ENCODE measurements at places on chromosomes 6 and 20. TPM values are rescaled to one million over a fixed set of nuclear protein-coding genes. Genes with fewer than 3 reads are reported as not detected.

WFDC12 gene
- total RNA-seq, result not detected

SOBP gene
- 1.3 TPM for total RNA-seq

DLK2 gene
- not detected for total RNA-seq

SS18L1 gene
- 20.7 TPM for total RNA-seq

TFAP2D gene
- not detected for total RNA-seq

VSX1 gene
- not detected for total RNA-seq

HLA-DPB1 gene
- 1,068 TPM for total RNA-seq

ZNF292 gene
- 84.1 TPM for total RNA-seq

IL17F gene
- not detected for total RNA-seq

GRCh38 chr20:47705497-47705856, 79.8 kb downstream of the SULF2 start:
- DNase-seq, result no peak
- H3K27ac ChIP-seq, result no peak overlapping the region
- H3K36me3 ChIP-seq, result no peaks in the 10 kb centered on the region
- no peak overlapping the region for H3K4me3 ChIP-seq
- no peaks in the 10 kb centered on the region for H3K27me3 ChIP-seq

DNA sequence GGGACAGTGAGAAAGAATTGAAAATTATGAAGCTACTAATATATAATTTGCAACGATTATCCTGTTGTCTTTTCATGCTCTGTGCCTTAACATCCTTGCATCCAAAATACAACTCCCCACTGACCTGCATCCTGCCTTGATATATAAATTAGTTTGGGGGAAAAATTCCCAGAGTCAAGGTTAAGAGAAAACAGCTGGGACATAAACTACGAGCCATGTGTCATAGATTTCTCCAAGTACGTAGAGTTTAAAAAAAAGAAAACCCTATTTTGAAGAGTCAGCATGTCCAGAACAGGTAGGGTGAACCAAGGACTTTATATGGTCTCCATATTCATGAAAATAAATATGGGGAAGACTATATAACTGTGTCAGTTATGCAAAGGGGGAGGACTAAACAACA, 123.8 kb upstream of the MARCKS start:
- H3K4me1 ChIP-seq, result no peaks in the 10 kb centered on the region
- no peaks in the 10 kb centered on the region for H3K36me3 ChIP-seq
- DNase-seq, result no peak
- no peak overlapping the region for H3K4me3 ChIP-seq
- H3K27ac ChIP-seq, result no peak overlapping the region
- H3K27me3 ChIP-seq, result no peaks in the 10 kb centered on the region

- no peak overlapping the region for H3K4me3 ChIP-seq
- H3K27ac ChIP-seq, result no peak overlapping the region
Measured at GRCh38 chr6:163323705-163324104, 90.8 kb upstream of the QKI start.

- peak overlapping the region; percentile 88 for H3K27ac ChIP-seq
- H3K4me1 ChIP-seq, result peaks cover 9% of the 10 kb centered on the region
- no peaks in the 10 kb centered on the region for H3K27me3 ChIP-seq
- DNase-seq, result peak; percentile 61
- H3K36me3 ChIP-seq, result no peaks in the 10 kb centered on the region
Measured at GRCh38 chr6:116682334-116682712, 1.3 kb downstream of the KPNA5 start.

- no peak overlapping the region for H3K4me3 ChIP-seq
- H3K36me3 ChIP-seq, result no peaks in the 10 kb centered on the region
- H3K27ac ChIP-seq, result peak overlapping the region; percentile 16
- peaks cover 25% of the 10 kb centered on the region for H3K4me1 ChIP-seq
- DNase-seq, result peak; percentile 63
Measured at GRCh38 chr20:62030834-62031434, 34.7 kb downstream of the TAF4 start.

DNA sequence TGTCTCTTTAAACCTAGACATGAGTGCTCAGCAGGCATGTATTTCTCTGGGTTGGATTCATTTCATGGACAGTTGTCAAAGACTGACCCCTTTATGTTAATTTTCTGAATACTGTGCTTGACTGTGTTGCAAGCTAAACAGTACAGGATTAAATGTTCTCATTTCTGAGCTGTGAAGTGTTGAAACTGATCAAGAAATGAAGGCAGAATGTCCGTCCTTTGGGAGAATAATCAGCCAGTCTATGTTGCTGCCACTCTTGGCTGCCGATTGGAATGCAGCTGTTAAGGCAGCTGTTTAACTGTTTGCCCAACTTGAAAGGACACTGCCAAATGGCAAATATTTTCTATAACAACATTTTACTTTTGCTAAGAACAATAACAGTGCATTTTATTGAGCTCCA, 87.3 kb downstream of the CEP57L1 start:
- no peaks in the 10 kb centered on the region for H3K36me3 ChIP-seq
- H3K27me3 ChIP-seq, result no peaks in the 10 kb centered on the region
- no peak overlapping the region for H3K27ac ChIP-seq
- peaks cover 16% of the 10 kb centered on the region for H3K4me1 ChIP-seq

DNA sequence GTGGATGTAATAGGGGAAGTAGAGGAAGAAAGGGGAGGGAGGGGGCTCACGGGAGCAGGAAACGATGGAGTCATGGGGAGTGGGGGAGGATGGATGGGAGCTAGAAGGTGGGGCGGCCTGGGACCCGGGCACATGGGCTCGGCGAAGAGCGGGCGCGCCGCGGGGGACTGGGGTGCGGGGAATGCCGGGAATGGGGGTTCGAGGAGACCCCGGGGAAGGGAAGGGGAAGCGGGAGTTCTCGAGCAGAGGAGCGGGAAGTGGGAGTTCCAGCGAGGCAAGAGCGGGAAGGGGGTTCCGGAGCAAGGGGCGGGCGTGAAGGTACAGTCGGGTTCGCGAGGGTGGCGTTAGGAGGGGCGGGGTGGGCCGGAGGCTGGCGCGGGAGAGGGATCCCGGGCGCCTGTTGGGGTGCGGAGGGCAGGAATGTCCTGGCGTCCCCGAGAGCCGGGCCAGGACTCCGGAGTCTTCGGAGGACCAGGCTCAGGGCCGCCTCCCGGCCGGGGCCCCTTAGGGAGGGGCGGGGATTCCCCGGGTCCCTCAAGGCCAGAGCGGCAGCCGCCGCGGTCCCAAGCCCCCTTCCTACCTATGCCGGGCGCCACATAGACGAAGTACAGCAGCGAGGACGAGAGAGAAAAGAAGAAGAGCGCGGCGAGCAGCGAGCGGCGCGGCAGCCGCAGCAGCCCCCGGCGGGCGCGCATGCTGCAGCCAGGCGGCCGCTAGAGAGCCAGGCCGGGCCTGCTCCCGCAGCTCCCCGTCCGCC, 504 bp downstream of the B4GALT5 start:
- peak; percentile 75 for DNase-seq
- H3K4me1 ChIP-seq, result peaks cover 20% of the 10 kb centered on the region
- no peaks in the 10 kb centered on the region for H3K27me3 ChIP-seq
- H3K4me3 ChIP-seq, result peak overlapping the region; percentile 83
- peak overlapping the region; percentile 45 for H3K27ac ChIP-seq

DNA sequence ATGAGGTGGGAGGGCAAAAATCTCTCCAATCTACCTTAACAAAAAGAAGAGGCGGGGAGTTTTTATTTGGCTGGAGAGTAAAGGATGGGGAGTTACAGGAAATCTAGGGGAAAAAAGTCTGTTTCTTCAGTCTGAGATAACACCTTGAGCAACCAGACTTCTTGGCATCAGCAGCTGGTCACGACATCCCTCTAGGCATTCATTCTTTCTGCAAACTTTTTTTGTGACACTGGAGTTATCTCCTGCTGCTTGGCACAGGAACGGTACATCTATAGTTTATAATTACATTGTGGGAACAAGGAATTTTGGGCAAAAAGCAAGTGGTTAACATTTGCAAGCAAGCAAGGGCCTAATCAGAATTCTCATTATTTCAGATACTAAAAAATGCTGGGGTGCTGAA, 50.6 kb upstream of the IFNGR1 start:
- no peaks in the 10 kb centered on the region for H3K27me3 ChIP-seq
- no peak overlapping the region for H3K27ac ChIP-seq
- no peak for DNase-seq
- H3K4me3 ChIP-seq, result no peak overlapping the region
- no peaks in the 10 kb centered on the region for H3K36me3 ChIP-seq

DNA sequence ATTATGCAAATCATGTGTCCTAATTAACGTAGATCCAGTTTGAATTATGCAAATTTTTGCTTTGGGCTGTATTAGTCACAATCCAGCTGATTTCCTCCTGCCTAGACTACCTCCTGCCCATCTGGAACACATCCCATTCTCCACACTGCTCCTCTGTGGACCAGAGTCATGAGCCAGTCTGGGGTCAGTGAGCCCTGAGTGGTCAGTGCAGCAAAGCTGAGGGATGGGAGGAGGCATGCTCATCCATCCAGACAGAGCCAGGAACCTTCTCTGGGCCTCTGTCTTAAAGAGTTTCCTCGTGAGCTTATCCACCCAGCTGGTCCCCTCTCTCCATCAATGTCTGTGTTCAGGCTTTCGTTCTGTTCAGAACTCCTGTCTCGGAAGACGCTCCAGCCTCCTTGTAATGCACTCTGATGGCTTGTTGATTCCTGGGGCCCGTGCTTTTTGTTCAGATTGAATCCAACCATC, 747.8 kb downstream of the PTPRT start:
- H3K4me1 ChIP-seq, result no peaks in the 10 kb centered on the region
- H3K36me3 ChIP-seq, result no peaks in the 10 kb centered on the region
- no peak for DNase-seq
- H3K4me3 ChIP-seq, result no peak overlapping the region
- no peak overlapping the region for H3K27ac ChIP-seq

DNA sequence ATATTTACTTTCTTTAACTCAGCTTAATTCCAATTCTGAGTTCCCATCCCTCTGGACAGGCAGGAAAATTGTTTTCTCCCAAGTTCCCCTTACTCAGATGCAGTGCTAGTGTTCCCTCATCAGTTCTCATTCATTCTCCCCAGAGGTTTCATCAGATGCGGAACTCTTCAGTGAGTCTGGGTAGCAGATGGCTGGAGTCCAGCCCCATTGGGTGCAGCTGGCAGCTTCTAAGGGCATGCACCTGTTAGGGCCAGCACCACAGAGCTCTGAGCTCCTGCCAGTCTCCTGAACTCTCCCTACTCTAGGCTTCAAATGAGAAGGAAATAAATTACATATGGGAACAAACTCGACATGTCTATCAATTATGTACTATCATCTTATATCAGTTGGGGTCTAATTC, 76.6 kb downstream of the SOD2 start:
- H3K4me3 ChIP-seq, result no peak overlapping the region
- no peak for DNase-seq
- no peaks in the 10 kb centered on the region for H3K36me3 ChIP-seq
- no peaks in the 10 kb centered on the region for H3K27me3 ChIP-seq

DNA sequence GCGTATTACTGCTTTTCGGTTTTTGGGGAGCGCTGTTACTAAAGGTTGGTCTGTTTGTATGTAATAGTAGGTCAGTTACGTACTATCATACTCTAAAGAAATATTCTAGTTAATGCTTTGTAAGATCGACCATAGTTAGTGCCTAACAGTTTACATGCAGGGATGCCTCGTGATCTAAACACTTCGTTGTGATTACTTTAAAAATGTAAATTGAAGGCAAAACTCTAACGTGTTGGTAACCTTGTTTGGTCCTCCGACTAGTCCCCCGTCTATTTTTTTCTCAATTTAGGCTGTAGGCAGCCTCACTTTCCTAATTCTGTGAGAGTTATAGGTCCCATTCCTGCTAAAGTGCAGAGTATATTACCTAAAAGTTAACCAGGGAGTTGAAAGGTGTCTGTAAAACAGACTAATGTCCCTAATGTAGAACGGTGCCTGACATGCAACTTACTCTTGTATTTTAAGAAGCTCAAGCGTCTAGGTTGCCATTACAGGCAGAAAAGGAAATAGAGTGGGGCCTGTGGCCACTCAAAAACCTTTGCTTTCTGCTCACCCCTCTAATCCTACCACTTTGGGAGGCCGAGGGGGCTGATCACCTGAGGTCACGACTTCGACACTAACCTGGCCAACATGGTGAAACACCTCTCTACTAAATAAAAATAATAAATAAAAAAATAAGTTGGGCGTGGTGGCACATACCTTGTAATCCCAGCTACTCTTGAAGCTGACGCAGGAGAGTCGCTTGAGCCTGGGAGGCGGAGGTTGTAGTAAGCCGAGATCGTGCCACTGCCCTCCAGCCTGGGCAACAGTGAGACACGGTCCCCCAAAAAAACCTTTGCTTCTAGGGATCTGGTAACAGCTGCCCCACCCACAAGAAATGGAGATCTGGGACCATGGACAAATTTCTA, 37.8 kb downstream of the HFE start:
- H3K27ac ChIP-seq, result peak overlapping the region; percentile 72
- H3K4me1 ChIP-seq, result peaks cover 37% of the 10 kb centered on the region
- peak; percentile 35 for DNase-seq
- no peaks in the 10 kb centered on the region for H3K27me3 ChIP-seq

GRCh38 chr20:58171796-58172425, 56.5 kb downstream of the ANKRD60 start:
- no peak overlapping the region for H3K27ac ChIP-seq
- H3K27me3 ChIP-seq, result no peaks in the 10 kb centered on the region
- peaks cover 9% of the 10 kb centered on the region for H3K4me1 ChIP-seq
- no peak for DNase-seq
- H3K36me3 ChIP-seq, result no peaks in the 10 kb centered on the region
- H3K4me3 ChIP-seq, result no peak overlapping the region

- H3K4me1 ChIP-seq, result no peaks in the 10 kb centered on the region
- no peak overlapping the region for H3K4me3 ChIP-seq
Measured at GRCh38 chr6:136173519-136174507, 76.3 kb downstream of the MTFR2 start.

DNA sequence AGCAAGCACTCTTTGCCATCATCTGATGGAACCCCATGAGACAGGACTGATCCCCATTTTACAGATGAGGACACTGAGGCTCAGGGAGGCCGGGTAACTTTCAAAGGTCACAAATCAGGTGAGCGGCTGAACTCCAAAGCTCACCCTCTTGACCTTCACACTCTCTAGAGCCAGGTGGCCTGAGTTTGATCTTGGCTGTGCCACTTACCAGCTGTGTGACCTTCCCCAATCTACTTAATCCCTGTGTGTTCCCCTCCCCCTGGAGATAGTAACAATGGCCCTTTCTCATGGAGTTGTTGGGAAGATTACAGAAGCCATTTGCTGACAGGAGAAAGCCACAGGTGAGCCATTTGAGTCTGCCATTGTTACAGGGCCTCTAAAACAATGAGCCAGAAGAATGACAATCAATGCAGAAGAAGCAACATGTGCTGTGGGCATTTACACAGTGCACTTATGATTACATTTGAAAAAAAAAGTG, 34.5 kb downstream of the BMP7 start:
- H3K27ac ChIP-seq, result no peak overlapping the region
- no peak for DNase-seq
- H3K4me3 ChIP-seq, result no peak overlapping the region

Measured in B cell (primary cell).